Amniotic epithelial cell (primary cell): ENCODE measurements at places on chromosomes 1 and 21.

- DNase-seq = no peak
These were observed 16.6 kb downstream of the MYOG start for GRCh38 chr1:203069030-203069747.

GRCh38 chr1:178241057-178241456, 147.2 kb downstream of the RASAL2 start:
- peak; percentile 80 for DNase-seq

- peak; percentile 31 for DNase-seq
These were observed 130.7 kb downstream of the MACF1 start for GRCh38 chr1:39335216-39335615.

DNA sequence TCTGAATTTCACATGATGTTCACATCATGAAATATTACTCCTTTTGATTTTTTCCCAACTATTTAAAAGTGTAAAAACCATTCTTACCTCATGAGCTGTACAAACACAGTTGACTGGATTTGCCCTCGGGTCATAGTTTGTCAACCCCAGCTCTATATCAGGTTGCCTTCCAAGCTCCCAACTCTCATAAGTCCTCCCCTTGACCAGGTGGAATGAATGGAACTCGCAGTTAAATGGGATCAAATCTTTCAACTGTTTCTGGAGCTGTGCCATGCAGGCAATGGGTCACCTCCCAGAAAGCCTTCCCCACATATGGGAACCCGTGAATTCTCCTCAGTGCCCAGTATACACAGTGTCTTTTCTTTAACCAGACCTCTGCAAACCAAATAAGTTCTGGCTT, 169.8 kb upstream of the FOXD3 start:
- DNase-seq = no peak

- no peak for DNase-seq
These were observed 20.2 kb downstream of the PROK1 start for GRCh38 chr1:110471131-110471530.

GRCh38 chr1:35599411-35599810, 26.3 kb downstream of the TFAP2E start:
- no peak for DNase-seq

DNA sequence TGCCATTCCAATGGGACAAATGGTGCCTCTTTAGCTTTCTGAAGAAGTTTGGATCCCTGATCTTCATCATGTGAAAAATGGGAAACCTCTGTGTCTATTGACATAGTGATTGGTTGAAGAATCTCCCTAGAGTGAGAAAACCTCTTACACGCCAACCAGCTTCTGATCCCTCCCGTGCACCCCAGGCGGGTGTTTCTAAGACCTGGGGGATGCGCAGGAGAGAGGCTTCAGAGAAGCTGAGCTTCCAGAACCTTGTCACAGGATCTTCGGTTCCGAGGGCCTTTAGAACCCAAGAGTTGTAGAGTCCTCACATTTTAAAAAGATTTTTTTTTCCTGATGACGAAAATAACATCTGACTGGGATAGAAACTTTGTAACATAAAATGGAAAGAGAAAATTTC, 11.3 kb downstream of the PODN start:
- no peak for DNase-seq

- no peak for DNase-seq
These were observed 12.2 kb upstream of the CCDC27 start for GRCh38 chr1:3740042-3740441.

DNA sequence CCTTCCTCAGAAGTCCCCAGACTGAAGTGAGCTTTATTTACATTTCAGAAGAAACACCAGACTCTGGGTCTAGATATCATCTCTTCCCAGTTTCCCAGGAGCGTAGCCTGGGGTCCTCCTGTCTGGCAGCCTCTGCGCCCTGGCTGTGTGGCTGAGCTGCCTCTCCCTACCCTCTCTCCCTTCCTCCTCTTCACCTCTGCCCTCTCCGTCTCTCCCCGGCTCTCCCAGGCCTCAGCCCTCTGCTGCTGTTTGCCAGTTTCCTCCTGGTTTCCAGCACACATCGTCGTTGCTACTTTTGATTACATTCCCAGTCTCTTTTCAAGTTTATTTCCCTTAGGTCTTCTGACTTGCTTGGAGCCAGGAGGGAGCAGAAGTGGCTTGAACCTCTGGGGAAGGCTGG, 91.1 kb upstream of the DISP3 start:
- DNase-seq = no peak

- DNase-seq = no peak
These were observed 3.2 kb downstream of the MIB2 start for GRCh38 chr1:1618396-1619068.

DNA sequence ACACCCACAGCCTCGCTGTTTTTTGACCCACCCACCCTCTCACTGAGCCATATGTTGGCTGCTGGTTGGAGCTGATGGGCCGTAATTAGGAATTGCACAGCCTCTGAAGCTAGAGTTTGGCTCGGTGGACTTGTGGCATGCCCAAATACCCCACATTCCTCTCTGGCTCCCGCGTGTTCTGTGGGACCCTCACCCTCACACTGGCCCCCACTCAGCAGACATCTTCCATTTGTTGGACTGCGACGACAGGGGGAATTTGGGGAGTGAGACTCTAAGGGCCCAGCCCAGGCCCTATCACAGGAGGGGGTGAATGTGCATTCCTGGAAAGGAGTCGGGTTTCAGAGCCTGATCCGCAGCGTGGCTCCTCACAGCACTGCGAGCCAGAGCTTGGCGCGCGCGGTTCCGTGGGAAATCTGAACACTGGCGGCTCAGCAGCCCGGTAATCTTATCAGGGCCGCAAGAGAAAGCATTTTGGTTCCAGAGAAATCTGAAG, 5.2 kb downstream of the RCSD1 start:
- peak; percentile 48 for DNase-seq

GRCh38 chr1:201790261-201790660, 38.7 kb upstream of the IPO9 start:
- no peak for DNase-seq

GRCh38 chr1:57858740-57859139, 434.9 kb upstream of the DAB1 start:
- no peak for DNase-seq

DNA sequence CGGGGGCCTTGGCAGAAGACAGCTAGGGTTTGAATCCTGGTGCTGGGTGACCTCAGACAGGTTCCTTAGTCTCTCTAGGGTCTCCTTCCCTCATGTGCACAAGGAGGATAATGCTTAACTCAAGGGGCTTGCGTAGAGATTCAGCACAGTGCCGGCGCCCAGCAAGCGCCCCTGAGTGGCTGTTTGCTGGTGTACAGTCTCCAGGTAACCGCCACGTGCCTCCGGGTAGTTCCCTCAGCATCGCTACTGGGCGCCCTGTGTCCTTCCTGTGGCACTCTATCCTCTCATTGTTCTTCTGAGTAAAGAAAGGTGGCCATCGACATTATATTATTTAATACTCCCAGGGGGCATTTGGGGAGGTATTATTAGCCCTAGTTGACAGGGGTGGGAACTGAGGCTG, 80.9 kb downstream of the NENF start:
- no peak for DNase-seq

DNA sequence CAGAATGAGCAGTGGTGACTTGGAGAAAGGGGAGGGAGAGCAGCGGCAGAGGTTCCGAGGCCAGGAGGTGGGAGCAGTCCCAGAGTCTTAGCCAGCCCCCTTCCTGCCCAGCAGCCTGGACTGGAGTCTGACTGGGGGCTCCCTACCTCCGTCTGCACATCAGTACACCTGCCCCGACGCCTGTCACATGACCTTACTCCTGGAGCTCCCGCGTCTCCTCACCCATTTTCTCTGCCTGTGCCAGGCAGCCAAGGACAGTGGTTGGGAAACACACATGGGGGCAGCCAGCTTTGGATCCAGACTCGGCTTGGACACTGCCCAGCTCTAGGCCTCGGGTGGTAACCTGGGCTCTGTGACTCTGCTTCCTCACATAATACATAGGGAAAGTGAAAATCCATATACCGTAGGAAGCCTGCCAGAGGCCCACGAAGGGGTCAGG, 16.9 kb downstream of the ACTRT2 start:
- DNase-seq = no peak

GRCh38 chr1:18866314-18866713, 6.9 kb upstream of the TAS1R2 start:
- no peak for DNase-seq
